Left lung (tissue), 14 donors: ENCODE measurements at places on chromosomes 4 and X. TPM values are rescaled to one million over a fixed set of nuclear protein-coding genes. Genes with fewer than 3 reads are reported as not detected.

DNA sequence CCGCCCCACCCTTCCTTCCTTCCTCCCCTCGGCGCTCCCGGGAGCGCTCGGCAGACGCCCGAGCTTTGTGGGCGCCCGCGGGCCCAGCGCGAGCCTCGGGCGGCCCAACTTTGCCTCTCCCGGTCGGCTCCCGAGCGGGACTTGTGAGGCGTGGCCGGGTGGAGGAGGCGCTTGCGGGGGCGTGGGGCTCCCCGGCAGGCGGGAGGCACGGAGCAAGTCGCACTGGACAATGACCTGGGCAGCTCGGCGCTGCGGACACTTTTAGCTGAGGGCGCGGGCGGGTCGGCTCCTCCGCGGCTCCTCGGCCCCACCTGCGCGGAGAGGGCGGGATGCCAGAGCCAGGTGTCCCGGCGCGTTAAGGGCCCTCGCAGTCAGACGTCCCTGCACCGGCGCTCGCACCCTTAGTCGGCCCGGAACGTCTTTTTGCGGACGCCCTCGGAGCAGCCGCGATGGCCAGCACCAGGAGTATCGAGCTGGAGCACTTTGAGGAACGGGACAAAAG lies 385 bp downstream of the DCLK2 start:
- peak; percentile 55 for DNase-seq

The TLR2 gene
- 44.4 TPM for polyA plus RNA-seq

GRCh38 chrX:69025802-69026301 lies 139.4 kb downstream of the PJA1 start:
- DNase-seq = no peak

The C1QTNF7 gene
- 12.9 TPM for polyA plus RNA-seq

DNA sequence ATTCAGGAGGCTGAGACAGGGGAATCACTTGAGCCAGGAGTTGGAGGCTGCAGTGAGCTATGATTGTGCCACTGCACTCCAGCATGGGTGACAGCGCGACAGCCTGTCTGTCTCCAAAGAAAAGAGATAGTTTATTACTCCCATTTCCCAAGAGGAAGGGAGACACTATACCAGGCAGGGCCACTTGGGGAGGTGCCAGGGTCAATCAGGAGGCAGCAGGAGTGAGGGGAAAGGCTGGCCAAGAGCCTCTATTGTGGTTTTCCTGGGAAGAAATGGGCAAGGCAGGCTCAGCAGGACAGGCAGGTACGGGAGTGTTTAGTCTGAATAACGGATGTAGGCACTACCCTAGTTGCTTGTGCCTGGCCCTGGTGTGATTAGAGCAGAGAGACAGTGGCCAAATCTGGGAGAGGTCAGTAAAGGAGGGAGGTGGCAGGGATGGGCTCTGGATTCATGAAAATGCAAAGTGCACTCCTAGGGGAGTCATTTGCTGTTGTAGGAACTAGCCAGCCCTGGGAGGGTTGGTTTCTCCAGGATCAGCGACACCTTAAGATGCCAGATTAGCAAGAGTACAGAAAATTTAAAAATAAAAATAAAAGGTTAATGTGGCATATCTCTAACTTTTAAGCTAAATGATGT lies 20.2 kb upstream of the CDKN2AIP start:
- no peak for DNase-seq

DNA sequence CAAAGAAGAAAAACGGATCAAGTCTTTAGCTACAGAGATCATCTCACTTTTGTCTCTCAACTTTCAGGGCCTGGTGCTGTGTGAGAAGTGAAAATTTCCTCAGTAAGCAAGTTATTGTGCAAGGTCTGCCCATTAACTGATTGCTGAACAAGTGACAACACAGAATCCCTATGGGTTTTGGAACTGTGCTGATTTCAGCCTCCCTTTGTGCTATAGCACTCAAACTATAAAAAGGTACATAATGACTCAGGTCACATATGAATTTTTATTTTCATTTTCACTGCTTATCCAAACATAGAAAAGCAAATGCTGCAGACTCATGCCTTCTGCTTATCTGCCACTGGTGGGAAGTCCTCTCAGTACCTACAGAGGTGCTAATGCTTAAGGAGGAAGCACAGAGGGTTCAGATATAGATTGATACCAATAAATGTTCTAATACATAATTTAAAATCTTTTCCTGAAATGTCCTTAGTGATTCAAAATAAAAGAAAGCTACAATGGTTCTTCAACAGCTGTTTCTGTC lies 576.2 kb upstream of the CT83 start:
- no peak for DNase-seq

The UGT2B10 gene
- not detected for polyA plus RNA-seq
